Mammary epithelial cell (primary cell): ENCODE measurements at places on chromosomes 13 and 19.

DNA sequence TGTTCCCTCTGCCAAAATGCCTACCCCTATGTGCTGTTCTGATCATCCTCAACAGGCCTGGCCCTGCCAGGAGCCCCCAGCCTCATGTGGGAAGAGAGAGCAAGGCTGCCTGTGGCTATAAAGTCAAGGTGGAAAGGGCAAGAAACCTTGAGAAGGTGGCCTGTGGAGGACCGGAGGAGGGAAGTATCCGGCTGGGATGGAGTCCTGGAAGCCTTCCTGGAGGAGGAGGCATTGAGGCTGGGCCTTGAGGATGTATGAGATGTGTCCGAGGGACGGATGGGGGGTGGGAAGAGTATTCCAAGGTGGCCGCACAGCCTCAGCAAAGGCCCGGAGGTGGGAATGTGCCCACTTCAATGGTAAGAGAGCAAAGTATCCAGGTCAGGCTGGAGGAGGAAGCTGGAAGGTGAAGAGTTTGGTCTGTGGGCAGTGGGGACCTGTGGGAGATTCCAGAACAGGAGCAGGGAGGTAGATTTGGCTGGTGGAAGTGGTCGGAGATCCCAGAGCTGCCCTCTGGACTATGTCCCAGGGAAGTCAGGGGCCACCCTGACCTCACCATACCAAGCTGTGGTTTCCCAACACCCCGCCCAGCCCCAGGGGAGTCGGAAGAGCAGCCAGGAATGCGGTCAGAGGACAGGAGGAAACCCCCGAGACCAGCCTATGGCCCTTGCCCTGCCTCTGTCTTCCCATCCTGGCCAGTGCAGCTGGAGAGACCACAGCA is 3.0 kb upstream of the PLIN4 start:
- DNase-seq, result no peak

- DNase-seq, result no peak
Observed at GRCh38 chr19:43743059-43743458, 11.7 kb downstream of the SMG9 start.

DNA sequence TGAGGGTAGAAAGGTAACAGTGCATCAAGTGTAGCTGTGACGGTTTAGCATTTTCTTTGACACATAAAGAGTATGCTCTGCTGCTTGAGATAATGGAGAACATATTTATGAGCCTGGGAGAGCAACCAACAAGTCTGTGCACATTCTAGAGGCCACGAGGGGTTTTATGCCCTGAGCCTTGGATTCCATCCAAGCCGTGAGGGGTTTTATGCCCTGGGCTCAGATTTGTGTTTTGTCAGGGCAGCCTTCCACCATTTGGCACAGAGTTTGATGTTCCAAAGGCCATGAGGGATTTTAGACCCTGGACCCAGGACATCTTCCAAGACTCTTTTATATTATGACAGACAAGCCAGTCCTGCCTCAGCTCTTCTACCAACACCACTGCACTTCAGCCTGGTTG is 106.4 kb downstream of the ZNF486 start:
- no peak for DNase-seq

DNA sequence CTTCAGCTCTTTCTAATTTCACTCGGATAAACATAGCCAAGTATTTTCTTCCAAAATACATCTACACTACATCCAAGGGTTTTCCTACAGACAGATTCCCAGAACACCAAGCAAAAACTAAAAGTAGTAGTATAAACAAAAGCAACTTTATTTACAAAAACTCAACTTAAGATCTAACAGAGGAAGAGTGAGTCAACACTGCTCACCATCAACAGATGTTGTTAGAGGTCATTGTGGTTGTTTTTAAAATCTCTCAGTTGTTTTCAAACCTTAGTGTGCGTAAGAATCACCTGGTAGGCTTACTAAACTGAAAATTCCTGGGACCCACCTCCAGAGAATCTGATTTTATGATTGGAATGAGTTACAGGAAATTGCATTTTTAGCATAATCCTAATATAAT is 631.7 kb upstream of the SGCG start:
- DNase-seq, result no peak

DNA sequence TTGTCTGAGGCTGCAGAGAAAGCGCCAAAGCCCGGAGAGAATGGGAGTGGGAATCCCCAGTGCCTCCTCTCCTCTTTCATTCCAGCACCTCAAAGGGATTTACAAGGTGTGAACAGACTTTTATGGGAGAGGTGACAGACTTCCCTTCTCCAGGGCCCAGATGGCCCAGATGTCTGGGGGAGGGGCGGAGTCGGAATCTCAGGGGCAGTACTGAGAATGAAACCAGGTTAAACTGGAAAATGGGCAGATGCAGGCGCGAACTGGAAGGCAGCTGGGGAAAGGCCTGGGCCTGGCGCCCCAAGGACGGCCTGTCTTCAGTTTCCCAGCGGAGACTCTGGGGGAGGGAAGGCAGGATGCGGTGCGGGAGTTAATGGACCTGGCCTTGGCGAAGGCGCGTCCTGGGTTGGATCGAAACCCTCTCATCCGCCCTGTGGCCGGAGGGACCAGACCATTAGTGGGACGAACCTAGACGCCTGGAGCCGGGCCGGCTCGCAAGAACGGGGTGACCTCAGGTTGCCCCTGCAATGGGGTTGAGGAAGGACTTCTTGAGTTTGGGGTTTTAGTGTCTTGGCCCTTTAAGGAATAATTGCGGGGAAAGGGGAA is 592 bp upstream of the TRIP10 start:
- DNase-seq, result peak; percentile 44

GRCh38 chr19:1270213-1270853 is 1.2 kb downstream of the CIRBP start:
- no peak for DNase-seq

DNA sequence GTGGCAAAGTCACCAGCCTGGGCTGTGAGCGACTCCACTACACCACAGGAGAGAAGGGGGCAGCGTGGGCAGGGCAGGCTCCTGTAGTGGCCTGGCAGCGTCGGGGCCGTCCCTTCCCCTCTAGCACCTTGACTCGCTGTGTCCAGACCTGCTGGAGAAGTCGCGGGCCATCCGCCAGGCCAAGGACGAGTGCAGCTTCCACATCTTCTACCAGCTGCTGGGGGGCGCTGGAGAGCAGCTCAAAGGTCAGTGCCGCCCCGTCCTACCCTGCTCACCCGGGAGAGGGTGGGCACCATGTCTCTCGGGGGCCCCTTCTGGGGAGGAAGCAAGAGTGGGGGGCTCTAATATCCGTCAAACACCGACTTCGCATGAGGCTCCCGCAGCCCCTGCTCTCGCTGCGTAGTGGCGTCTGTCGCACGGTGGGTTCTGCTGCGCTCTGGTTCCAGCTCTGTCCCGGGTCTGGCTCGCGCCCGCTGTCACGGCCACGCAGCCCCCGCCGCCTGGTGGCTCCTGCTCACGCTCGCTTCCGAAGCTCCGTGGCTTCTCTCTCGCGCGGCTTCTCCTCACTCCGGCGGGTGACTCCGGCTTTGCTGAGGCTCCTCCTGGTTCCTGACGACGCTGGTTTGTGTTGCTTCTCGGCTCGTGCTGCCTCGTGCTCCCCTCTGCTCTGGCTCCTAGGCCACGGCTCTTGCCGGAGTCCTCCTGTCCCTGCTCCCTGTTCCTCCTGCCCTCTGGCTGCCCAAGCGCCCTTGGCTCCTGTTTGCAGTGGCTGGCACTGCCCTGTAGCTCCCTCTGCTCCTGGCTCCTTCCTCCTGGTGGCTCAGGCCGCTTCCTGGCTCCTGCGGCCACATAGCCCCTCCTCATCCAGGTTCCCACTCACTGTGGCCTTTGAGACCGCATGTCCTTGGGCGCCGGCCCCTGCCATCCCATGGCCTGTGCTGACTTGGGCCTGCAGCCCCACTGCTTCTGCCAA is 27.2 kb downstream of the MYH14 start:
- DNase-seq, result no peak

GRCh38 chr13:29935309-29935981 is 85.0 kb upstream of the UBL3 start:
- no peak for DNase-seq

DNA sequence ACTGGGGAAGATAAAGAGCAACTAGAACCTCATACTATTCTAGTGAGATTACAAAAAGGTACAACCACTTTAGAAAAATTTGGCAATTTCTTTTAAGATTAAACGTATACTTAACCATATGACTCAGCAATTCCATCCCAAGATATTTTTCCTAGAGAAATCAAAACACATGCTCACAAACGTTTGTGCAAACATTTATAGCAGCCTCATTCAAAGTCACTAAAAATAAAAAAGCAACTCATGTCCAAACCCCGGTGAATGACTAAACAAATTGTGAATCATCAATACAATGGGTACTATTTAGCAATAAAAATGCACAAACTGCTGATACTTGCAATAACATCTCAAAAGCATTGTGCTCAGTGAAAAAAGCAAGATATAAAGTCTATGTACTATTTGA is 121.5 kb downstream of the FRY start:
- DNase-seq, result peak; percentile 72

DNA sequence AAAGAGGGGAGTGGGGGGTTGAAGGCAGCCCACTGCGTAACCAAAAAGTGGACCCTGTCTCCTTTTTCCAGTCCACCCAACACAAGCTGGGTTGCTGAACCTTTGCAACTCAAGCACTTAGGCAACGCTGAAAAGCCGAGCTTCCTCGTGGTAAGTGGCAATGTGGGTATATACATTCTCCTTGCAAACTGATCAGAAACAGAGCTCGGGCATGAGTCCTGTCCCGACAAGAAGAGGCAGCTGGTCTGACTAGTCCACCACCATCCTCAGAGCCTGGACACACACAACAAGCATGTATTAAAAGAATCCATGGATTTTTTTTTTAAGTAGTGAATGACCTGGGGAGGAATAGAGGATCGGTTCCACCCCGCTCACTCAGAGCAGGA is 240.6 kb upstream of the ZNF507 start:
- DNase-seq, result peak; percentile 85

GRCh38 chr13:83327091-83327490 is 555.2 kb downstream of the SLITRK1 start:
- peak; percentile 29 for DNase-seq

DNA sequence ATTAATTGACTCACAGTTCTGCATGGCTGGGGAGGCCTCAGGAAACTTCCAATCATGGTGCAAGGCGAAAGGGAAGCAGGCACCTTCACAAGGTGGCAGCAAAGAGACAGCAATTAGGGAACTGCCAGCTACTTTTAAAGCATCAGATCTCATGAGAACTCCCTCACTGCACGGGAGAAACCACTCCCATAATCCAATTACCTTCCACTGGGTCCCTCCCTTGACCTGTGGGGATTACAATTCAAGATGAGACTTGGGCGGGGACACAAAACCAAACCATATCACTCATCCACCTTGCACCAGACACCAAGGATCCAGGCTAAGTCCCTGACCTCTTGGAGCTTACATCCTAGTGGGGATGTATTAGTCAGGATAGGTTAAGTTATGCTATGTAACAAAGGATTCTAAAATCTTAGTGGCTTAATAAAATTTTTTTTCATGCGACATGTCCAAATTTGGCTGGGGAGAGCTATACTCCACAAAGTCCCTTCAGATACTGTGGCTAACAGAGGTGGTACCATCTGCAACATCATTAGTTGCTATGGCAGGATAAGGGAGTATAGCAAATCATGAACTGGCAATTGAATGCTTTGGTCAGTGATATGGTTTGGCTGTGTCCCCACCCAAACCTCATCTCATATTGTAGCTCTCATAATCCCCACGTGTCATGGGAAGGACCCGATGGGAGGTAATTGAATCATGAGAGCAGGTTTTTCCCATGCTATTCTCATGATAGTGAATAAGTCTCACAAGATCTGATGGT is 8.3 kb upstream of the FAM187B start:
- DNase-seq, result peak; percentile 30

DNA sequence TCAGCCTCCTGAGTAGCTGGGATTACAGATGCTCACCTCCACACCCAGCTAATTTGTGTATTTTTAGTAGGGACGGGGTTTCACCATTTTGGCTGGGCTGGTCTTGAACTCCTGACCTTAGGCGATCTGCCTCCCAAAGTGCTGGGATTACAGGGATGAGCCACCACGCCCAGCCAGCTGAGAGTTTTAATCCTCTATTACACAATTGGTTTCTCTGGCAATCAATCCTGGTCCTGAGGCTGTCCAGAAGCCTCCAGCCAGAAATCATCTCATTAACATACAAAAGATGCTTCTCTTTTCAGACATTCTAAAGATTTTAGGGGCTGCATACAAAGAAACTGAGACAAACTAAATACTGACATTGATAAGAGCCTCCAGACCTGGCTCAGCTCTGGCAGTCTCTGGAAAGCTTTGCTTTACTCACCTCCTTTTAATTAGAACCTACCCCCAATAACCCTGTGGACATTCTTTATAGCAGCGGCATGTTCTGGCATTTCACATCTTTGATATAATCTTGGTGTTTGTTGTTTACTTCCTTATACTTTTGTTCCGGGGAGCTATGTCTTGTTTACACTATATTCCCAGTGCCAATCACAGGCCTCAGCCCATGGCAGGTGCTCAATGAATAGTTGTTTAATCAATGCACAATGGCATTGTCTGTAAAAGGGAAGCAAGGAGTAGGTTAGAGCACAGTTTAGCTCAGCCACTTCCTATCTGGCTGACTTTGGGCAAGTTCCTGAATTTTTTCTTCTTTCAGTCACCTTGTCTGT is 4.1 kb upstream of the ZNF724 start:
- no peak for DNase-seq

DNA sequence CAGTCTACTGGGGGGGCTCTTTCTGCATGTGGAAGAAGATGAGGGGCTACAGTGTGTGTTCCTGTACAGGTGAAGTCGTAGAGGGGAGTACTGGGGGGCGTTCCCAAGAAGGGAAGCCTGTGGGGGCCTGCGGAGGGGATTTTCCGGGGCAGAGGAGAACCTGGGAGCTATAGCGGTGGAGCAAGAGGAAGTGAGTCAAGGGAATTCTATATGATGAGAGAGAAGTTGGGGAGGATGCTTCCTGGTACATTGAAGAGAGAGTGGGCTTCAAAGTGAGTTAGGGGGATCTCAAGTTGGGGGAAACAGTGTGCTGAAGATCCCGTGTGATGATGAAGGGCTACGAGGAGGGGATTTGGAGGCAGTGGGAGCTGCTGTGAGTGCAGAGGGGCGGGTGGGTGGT is 1.9 kb upstream of the CACNG8 start:
- no peak for DNase-seq

- no peak for DNase-seq
Observed at GRCh38 chr19:58568453-58569130, 4.5 kb downstream of the MZF1 start.

GRCh38 chr13:28429685-28430290 is 65.1 kb downstream of the FLT1 start:
- no peak for DNase-seq

GRCh38 chr13:74978591-74978990 is 503.4 kb downstream of the TBC1D4 start:
- DNase-seq, result peak; percentile 20

GRCh38 chr13:75771818-75772217 is 135.7 kb downstream of the LMO7 start:
- DNase-seq, result peak; percentile 83

GRCh38 chr19:29966588-29967249 is 24.7 kb downstream of the URI1 start:
- DNase-seq, result no peak

DNA sequence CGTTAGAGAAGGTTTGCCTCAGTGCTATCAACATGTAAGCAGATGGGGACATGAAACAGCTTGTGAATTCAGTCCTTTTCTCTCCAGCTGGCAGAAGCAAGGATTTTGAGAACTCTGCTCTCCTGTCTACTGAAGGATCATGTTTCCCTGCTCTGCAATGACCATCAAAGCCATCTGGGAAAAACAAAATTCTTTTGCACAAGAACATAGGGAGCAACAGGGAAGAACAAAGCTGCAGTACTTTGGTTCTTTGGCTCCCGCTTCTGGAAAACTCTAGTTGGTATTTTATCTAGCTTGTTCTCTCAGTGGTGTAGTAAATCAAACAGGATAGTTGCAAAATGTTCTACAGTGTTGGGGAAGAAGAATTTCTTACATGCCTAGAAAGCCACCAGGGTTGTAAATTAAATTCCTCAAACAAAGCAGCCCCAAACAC is 270.4 kb downstream of the ENOX1 start:
- no peak for DNase-seq
